RWPE2 (cell line): ENCODE measurements at places on chromosomes 2 and 18.

DNA sequence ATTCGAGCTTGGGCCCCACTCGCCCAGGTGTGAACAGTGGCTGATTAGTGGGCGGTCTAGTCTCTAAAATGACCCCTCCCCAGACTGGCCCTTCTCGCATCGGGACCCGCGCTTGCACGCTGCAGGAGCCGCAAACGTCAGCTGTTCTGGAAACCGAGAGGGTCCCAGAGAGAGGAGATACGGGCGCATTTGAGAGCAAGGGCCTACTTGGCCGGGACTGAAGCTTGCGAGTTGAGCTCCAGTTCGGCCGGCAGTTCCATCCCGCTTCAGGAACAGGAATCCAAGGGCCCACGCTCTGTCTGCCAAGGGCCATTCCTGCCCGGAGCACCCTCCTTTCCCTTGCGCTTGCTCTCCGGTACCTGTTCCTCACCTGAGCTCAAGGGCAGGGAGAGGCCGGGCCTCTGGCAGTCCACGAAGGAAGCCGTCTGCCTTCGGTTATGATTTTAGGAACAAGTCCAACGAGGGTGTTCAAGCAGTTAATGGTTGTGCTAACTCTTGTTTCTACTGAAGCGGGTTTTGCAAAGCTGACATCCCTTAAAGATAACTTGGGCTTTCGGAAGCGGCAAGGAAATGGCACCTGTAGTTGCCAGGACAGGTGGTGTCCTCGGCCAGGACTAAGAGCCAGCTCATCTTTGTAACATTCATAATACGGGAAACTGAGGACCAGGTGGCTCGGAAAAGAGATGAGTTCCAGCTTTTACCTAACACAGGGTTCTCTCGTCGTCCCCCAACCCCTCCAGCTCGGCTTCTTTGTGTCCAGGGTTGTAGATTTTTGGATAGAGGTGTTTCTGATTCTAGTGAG lies 3.9 kb upstream of the DLX1 start:
- DNase-seq, result no peak

DNA sequence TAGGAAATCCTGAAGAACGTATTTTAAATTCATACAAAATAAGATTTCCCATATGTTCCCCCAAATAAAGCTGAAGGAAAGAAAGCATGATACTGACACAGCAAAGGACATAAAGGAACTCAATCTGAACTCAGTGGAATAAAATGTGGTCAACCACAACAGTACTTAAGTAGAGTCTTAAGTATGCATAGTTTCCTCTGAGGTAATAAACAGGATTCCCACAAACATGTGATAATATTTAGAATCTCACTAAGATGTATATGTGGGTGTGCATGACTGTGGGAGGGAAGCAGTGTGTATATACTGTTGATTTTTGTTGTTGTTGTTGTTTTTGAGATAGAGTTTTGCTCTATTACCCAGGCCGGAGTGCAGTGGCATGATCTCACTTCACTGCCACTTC lies 69.3 kb downstream of the NOL10 start:
- no peak for DNase-seq

DNA sequence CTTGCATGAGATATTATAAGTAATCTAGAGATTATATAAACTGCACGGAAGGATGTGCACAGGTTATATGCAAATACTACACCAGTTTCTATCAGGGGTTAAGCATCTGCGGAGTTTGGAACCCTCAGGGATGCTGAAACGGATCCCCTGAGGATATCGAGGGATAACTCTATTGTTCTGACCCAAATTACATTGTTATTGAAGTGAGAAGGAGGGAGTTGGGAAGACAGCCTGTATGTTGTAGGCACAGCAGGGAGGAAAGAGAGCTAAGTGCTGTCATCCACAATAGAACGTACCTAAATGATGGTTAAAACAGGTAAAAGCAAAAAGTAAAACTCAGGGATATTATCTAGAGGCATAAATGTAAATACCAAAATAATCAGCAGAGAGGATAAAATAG lies 44.6 kb upstream of the SMAD2 start:
- DNase-seq, result no peak

GRCh38 chr2:199833525-199833924 lies 17.5 kb downstream of the FTCDNL1 start:
- no peak for DNase-seq

DNA sequence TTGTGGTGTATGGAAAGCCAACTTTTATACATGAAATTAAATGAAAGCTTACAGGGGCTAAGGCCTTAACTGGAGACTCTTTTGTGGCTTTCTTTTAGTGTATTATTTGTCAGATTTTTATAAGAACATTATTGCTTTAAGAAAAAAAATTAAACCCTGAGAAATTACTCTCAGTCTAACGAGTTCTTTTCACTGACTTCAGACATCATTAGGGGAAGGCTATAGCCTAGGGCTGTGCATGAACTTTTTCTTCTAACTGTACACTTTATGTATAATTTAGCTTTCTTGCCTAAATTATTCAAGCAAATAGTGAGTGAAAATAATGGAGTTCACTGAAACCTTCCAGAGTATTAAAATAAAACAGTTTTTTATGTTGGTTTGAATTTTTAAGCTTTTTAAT lies 151.1 kb upstream of the MEIS1 start:
- no peak for DNase-seq

DNA sequence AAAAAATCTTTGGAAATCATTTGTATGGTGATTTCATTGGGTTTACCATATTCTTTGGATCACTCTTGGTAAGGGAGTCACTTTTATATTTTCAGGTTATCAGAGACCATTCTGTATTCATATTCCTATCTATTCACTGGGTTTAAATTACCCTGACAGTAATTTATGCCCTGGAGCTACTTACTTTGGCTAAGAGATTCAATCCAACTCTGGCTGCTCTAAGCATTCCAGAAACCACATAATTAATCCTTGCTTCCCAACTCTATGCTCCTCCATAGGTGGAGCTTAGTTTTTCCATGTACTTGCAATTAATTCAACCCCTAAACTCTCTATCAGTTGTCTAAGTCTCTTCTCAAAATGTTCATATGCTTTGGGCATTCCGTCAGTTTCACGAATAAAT lies 336.3 kb downstream of the AGPS start:
- DNase-seq, result no peak

GRCh38 chr2:60522462-60522861 lies 31.0 kb downstream of the BCL11A start:
- no peak for DNase-seq

DNA sequence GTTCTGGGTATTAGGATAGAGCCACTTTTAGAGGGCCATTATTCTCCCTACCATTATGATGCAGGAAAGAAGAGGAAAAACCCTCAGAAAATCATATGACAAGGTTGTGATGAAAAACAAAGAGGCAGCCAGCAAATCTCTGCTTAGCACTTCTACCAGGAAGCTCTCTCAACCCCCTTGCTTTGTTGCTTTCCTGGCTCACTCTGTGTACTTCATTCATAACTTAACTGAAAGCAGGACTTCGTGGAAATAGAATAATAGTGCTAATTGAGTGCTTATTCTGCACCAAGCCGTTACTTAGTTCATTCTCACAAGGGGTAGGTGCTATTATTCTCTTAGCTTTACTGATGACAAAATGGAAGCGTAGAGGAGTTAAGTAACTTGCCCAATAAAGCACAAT lies 354.1 kb downstream of the HRH4 start:
- no peak for DNase-seq

DNA sequence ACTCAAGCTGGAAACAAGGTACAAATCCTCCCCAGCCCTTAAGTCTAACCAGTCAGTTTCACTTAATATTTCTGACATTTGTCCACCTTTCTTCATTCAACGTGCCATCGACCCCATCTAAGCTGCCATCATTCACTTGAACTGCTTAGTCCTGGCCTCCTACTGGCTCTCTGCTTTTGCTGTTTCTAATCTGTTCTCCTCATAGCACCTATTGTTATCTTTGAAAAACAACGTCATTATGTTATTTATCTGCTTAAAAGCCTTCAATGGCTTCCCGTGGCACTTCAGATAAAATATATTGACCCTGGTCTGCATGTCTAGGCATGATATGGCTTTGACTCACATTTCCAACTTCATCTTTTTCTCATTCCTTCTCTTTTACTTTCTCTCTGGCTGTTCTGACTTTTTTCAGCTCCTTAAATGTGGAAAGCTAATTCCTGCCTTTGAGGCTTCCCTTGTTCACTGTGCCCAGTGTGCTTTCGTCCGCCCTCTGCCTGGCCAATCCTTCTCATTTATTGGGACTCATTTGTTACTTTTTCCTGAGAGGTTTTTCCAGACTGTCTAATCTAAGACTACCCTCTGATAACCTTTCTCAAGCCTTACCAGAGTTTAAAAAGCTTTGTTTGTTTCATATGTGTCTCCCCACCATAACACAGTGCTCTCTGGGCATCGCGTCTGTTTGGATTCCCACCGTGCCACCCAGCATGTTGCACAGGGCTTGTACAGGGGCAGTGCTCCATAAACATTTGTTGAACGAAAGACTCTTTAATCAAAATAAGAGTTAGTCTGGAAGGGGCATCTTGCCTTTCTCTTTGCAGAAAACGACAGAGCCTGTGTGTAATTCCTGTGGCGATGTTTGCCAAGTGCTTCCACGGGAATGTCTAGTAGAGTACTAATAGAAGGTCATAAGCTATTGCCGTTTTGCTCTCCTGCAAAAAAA lies 183.9 kb downstream of the FMNL2 start:
- no peak for DNase-seq

- no peak for DNase-seq
These were observed 36.4 kb downstream of the FOXI3 start for GRCh38 chr2:88416016-88416663.

- DNase-seq, result no peak
These were observed 291.3 kb upstream of the REG3G start for GRCh38 chr2:78734221-78734620.

- no peak for DNase-seq
These were observed 4.8 kb downstream of the PJVK start for GRCh38 chr2:178455947-178456346.

GRCh38 chr18:24762511-24762910 lies 302.1 kb downstream of the HRH4 start:
- DNase-seq, result no peak

- no peak for DNase-seq
These were observed 236.5 kb downstream of the DYM start for GRCh38 chr18:49223837-49224529.

DNA sequence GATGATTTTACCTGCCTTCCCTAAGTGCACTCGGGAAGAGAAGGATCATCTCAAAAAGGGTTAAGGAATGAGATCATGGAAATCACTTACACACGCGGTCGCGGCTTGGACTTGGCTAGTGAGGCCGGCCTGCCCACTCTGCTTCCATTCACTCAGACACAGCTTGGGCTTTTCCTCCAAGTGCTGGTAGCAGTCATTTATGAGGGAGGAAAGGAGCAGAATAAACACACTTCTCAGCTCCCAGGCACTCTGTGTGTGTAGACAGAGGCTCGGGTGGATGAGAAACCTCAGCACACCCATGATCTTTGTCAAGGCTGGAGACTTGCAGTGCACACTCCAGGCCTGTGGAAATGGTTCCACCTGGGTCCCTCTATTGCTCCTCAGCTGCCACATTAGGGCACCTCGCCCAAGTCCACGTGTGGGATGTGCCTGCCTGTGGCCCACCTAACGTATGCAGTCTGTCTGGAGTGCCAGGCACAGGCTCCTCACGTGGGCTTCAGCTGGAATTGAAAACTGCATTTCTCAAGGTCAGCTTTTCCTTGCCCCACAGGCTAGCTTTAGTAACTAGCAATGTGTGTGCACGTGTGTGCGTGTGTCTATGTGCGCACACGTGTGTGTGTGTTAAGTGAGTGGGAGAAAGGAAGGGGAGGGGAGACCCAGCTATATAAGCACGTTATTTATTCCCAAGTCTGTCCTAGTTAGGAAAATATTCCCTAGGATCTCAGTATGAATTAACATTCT lies 288.4 kb downstream of the SOX11 start:
- DNase-seq, result no peak

DNA sequence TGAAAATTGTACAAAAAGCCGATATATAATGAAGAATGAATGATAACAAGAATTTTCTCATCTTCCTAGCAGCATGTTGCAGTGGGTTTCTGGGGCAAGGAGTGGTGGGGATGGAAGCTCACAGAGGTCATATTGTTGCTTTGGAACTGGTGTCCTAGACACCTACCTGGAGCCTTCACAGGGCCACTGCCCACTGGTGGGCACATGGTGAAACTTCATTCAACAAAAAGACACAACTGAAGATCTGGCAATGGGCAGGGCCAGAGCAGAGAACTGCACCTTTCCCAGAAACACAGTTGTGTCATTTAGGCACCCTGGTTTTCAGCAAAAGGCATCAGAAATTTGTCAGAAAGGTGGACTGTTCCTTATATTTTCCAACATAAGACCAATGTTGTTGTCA lies 115.3 kb downstream of the FHOD3 start:
- no peak for DNase-seq

DNA sequence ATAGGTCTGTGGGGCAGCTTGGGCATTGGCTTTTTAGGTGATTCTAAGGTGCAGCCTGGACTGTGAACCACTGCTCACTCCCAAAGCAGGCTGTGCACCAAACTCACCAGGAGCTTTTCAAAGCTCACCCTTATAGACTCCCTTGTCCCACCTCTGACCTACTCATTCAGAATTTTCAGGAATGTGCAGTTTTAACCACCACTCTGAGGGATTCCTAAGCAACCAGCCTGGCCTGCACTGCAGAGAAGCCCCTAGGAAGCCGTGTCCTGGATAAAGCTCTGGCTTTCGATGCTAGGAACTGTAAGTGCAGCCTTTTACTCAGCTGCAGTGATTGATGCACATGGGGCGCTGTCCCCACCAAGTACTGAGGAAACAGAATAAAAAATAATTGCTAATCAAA lies 33.0 kb downstream of the MRO start:
- DNase-seq, result no peak

DNA sequence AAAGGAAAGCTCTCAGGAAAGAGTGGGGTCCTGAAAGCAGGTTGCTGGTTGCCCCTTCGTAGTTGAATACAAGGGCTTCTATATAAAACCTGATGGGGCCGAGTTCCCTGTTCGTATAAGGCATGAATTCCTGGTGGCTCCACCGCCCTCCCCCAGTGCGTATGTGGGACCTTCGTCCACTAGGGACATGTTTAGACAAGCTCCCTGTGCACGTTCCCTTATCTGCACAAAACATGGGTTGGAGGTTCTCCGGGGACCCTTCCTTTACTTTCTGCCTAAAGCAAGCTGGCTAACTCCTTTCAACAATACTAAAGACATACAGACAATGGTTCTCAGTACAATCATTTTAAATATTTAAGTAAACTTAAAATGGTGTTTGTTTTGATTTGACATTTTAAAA lies 8.0 kb downstream of the CLUL1 start:
- DNase-seq, result no peak

- DNase-seq, result peak; percentile 74
These were observed 46.1 kb downstream of the TMEM185B start for GRCh38 chr2:120177001-120177621.

- DNase-seq, result no peak
These were observed 216.9 kb downstream of the HAUS1 start for GRCh38 chr18:46320928-46321711.

DNA sequence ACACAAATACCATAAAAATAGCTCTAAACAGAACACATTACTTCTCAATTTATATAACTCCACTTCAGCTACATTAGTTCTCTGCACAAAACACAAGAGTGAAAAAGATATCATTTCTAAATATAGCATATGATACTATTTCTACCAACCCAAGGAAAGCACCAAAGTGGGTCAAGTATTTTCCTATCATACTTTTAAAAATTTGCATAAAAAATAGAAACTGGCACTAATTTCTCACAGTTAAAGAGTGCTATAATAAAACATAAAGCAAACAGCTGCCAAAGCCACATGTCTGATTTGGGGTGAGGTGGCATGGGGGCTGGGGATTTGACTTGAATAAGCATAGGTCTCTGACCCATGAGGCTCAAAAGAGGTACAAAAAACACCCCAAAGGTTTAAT lies 61.5 kb downstream of the BARD1 start:
- DNase-seq, result no peak
